Kidney (tissue), 22 donors: ENCODE measurements at places on chromosomes 12 and 14. TPM values are rescaled to one million over a fixed set of nuclear protein-coding genes. Genes with fewer than 3 reads are reported as not detected.

DNA sequence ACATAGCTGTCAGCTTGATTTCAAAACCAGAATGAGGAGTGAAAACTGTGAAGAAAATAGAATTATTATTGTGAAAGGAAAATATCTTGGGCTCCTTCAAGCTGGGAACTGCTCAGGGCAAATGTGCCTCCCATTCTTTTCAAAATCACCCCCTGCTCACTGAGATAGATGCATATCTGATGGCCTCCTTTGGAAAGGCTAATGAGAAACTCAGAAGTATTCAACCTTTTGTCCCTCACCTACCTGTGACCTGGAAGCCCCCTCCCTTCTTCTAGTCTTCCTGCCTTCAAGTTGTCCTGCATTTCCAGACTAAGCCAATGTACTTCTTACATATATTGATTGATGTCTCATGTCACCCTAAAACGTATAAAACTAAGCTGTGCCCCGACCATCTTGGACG, 81.1 kb upstream of the C14orf132 start:
- DNase-seq, result no peak
- H3K36me3 ChIP-seq, result no peaks in the 10 kb centered on the region
- no peaks in the 10 kb centered on the region for H3K27me3 ChIP-seq
- no peaks in the 10 kb centered on the region for H3K4me1 ChIP-seq
- H3K27ac ChIP-seq, result no peak overlapping the region

GRCh38 chr14:75969126-75969525, 12.7 kb downstream of the TGFB3 start:
- no peak for DNase-seq
- H3K4me1 ChIP-seq, result no peaks in the 10 kb centered on the region
- no peaks in the 10 kb centered on the region for H3K27me3 ChIP-seq
- no peak overlapping the region for H3K4me3 ChIP-seq
- no peaks in the 10 kb centered on the region for H3K36me3 ChIP-seq

DNA sequence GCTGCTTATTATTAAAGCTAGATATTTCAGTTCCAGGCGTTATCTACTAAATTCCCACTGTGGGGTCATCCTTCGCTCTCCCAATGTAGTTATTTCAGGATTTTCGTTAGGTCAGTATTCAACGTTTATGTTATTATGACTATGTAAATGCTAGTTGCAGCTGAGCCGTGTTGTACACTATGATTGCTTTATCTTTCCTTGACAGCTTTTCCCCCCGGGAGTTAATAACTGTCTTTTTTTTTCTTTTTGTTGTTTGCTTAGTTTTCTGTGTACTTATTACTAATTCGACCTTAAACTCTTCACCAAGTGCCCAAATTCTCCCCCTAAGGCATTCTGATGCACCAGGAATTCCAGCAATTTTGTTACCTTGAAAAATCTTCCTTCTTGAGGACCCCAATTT, 48.5 kb downstream of the SUDS3 start:
- no peak overlapping the region for H3K4me3 ChIP-seq
- DNase-seq, result no peak
- no peaks in the 10 kb centered on the region for H3K4me1 ChIP-seq
- H3K36me3 ChIP-seq, result no peaks in the 10 kb centered on the region
- no peaks in the 10 kb centered on the region for H3K27me3 ChIP-seq

- no peaks in the 10 kb centered on the region for H3K4me1 ChIP-seq
- H3K4me3 ChIP-seq, result no peak overlapping the region
- DNase-seq, result no peak
- H3K27me3 ChIP-seq, result no peaks in the 10 kb centered on the region
- H3K27ac ChIP-seq, result no peak overlapping the region
These were observed 127.6 kb downstream of the ANO6 start for GRCh38 chr12:45343269-45344051.

- no peaks in the 10 kb centered on the region for H3K27me3 ChIP-seq
- peak; percentile 89 for DNase-seq
- H3K4me1 ChIP-seq, result no peaks in the 10 kb centered on the region
- no peaks in the 10 kb centered on the region for H3K36me3 ChIP-seq
- H3K27ac ChIP-seq, result no peak overlapping the region
These were observed 166.1 kb downstream of the ADCK1 start for GRCh38 chr14:77965919-77966435.

DNA sequence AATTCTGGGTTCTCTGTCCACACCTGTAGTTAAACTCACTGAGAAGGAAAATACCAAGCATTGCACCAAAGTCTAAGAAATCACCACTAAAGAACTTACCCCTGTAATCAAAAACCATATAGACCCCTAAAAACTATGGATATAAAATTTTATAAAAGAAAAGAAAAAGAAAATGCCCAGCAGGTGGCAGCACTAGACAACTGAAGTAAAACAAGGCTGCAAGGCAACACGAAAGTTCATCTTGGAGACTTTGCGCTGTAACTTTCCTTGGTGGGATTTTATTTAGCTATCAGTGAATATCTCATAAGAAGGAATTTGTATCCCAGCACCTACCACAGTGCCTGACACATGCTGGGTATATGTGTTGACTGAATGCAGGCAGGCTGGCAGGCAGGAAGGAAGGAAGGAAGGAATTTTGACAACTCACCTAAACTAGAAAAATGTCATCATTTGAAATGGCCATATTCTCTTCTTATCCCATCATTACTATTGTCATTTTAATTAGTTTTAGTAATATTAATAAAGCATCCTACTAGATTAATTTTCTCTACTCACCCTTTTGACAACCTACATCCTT, 68.2 kb upstream of the ETV6 start:
- no peaks in the 10 kb centered on the region for H3K36me3 ChIP-seq
- no peak overlapping the region for H3K4me3 ChIP-seq
- no peak overlapping the region for H3K27ac ChIP-seq
- no peaks in the 10 kb centered on the region for H3K27me3 ChIP-seq

DNA sequence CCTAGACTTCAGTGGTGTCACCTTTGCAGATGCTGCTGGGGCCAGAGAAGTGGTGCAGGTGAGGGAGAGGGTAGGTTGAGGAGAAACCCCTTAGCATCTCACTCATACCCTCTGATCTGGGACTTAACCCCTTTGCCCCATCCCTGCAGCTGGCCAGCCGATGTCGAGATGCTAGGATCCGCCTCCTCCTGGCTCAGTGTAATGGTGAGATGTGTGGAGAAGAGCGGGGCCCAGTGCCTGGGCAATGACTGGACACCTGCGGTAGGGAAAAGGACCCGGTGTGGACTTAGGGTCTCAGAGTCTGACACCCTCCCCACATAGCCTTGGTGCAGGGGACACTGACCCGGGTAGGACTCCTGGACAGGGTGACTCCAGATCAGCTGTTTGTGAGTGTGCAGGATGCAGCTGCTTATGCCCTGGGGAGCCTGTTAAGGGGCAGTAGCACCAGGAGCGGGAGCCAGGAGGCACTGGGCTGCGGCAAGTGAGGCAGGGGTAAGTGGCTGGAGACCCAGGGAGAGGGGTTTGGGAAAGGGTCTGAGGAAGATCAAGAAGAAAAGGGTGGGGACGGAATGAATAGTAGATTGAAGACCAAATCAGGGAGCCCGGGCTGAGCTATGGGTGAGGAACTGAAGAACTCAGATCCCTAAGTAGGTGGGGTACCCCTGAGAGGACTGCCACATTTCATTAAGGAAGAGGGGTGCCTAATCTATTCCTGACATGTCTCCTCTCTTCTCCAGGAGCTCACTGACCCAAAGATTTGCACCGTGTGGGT, 7.6 kb downstream of the B4GALNT1 start:
- H3K27ac ChIP-seq, result no peak overlapping the region
- no peaks in the 10 kb centered on the region for H3K4me1 ChIP-seq
- no peaks in the 10 kb centered on the region for H3K36me3 ChIP-seq
- DNase-seq, result no peak

GRCh38 chr12:111405859-111406473, at the start of gene SH2B3:
TSS of gene SH2B3 (plus strand) at chr12:111405923. CDS start at chr12:111418146, 12,223 bp downstream.
- no peaks in the 10 kb centered on the region for H3K27me3 ChIP-seq
- peaks cover 50% of the 10 kb centered on the region for H3K4me1 ChIP-seq
- no peak for DNase-seq
- peak within 1 kb of the TSS; percentile 75 for H3K4me3 ChIP-seq
- H3K27ac ChIP-seq, result peak within 1 kb of the TSS; percentile 89

DNA sequence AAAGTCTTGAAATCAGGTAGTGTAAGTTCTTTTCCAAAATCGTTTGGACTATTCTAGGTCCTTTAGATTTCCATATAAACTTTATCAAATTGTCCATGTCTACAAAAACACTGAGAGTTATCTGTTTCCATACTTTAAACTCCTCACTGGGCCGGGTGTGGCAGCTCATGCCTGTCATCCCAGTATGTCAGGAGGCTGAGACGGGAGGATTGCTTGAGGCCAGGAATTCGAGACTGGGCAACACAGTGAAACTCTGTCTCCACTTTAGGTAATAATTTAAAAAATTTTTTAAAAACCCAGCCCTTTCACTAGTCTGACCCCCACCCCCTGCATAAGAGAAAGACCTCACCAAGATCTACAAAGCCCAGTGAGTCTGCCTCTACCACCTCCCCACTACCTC, 6.4 kb upstream of the ISM2 start:
- H3K27ac ChIP-seq, result no peak overlapping the region
- no peak overlapping the region for H3K4me3 ChIP-seq
- no peak for DNase-seq
- no peaks in the 10 kb centered on the region for H3K4me1 ChIP-seq
- H3K36me3 ChIP-seq, result no peaks in the 10 kb centered on the region

DNA sequence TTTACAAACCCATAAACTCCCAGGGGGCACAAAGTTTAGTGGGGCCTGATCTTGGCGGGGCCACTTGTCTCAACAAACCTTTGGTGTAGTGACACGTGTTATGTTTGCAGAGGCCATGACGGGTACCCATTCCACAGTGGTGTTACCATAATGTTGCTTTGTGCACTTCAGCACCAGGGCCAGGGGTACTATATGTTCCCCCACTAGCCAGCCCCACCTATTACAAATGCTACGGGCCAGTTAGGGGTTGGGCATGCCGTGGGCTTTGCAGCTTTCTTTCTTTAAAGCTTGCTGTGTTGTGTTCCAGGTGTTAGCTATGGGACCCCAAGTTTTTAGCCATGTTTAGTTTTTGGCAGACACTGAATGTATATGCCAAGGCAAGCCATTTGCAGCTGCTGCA, 30.8 kb upstream of the G2E3 start:
- H3K27me3 ChIP-seq, result no peaks in the 10 kb centered on the region
- H3K4me1 ChIP-seq, result no peaks in the 10 kb centered on the region
- H3K4me3 ChIP-seq, result no peak overlapping the region

DNA sequence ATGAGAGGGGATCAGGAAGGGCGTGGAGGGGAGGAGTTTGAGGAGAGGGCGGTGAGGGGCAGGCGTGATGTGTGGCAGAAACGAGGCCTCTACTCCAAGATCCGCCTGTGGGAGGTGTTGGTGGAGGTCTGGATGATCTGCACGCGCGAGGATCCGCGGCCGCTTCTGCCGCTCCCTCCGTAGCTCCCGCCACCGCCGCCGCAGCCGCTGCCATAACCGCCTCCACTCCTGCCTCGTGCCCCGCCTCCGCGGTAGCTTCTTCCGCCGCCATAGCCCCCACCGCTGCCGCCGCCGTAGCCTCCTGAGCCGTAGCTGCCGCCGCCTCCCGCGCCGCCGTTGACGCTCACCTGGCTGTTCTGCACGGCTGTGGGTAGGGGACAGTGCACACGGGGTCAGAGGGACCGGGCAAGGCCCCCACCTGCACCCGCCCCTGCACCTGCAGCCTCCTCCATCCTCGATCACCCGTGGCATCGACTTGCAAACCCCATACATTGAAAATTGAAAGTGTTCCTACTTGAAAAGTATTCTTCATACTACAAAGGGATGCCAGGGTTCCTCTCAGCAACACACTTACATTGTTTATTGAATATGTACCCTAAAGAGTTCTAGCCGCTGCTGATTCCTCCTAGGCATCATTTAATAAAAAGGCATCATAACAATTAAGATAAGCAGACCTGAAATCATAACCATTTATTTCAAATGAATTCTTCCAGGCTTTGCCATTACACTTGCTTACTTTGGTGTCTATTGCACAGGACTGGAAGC, 11.1 kb upstream of the KRT1 start:
- no peaks in the 10 kb centered on the region for H3K4me1 ChIP-seq
- H3K4me3 ChIP-seq, result peak overlapping the region; percentile 10
- no peaks in the 10 kb centered on the region for H3K36me3 ChIP-seq
- H3K27ac ChIP-seq, result no peak overlapping the region
- H3K27me3 ChIP-seq, result peaks cover 3% of the 10 kb centered on the region

- H3K27ac ChIP-seq, result no peak overlapping the region
- H3K36me3 ChIP-seq, result no peaks in the 10 kb centered on the region
- no peak for DNase-seq
- H3K4me1 ChIP-seq, result no peaks in the 10 kb centered on the region
- H3K4me3 ChIP-seq, result no peak overlapping the region
These were observed 57.6 kb downstream of the TMEM30B start for GRCh38 chr14:61223552-61223951.

DNA sequence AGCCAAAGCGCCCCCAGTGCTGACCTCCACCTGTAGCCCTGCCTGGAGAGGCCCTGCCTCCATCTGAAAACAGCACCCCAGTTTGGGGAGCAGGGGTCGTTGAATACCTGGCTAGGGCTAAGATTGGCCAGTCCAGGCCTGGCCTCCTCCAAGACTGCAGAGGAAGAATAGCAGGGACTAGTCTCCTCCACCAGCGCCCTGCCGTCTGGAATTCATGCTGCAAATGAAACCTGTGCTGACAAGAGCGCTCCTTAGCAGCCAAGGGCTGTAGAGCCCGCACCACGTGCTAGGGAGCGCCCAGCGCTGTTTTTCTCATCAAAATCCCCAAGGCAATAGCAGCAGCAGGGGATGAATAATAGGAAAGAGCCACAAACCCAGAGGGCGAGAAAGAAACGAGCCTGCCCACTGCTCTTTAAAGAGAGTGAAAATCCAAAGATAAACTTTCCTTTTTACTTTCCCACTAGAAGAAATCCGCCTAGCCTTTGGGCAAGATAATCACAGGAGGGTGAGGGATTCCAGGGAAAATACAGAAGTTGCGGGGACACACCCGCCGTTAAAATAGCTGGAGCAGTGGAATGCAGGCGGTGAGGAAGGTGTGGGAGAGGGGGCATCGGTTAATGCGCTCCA, 3.3 kb downstream of the COL2A1 start:
- H3K4me1 ChIP-seq, result peaks cover 32% of the 10 kb centered on the region
- H3K27ac ChIP-seq, result no peak overlapping the region
- H3K27me3 ChIP-seq, result peaks cover 11% of the 10 kb centered on the region
- peak; percentile 70 for DNase-seq
- peak overlapping the region; percentile 55 for H3K4me3 ChIP-seq

GRCh38 chr14:63214417-63215196, 10.4 kb downstream of the RHOJ start:
- no peaks in the 10 kb centered on the region for H3K27me3 ChIP-seq
- no peak overlapping the region for H3K4me3 ChIP-seq
- H3K36me3 ChIP-seq, result no peaks in the 10 kb centered on the region
- H3K27ac ChIP-seq, result no peak overlapping the region

Gene KLRD1
- total RNA-seq, result 5.5 TPM

Gene RTRAF
- 116 TPM for total RNA-seq

Gene KIF21A
- 25.7 TPM for total RNA-seq

Gene MLF2
- total RNA-seq, result 141 TPM

Gene CLEC4A
- total RNA-seq, result 3.7 TPM

Gene PLEKHG7
- total RNA-seq, result 1.5 TPM

Gene RBM19
- total RNA-seq, result 34.7 TPM

Gene COQ5
- total RNA-seq, result 26.5 TPM

Gene CD4
- 38.1 TPM for total RNA-seq

Gene LRTM2
- not detected for total RNA-seq
